ENCODE measurements at places on chromosomes 1 and 21.

DNA sequence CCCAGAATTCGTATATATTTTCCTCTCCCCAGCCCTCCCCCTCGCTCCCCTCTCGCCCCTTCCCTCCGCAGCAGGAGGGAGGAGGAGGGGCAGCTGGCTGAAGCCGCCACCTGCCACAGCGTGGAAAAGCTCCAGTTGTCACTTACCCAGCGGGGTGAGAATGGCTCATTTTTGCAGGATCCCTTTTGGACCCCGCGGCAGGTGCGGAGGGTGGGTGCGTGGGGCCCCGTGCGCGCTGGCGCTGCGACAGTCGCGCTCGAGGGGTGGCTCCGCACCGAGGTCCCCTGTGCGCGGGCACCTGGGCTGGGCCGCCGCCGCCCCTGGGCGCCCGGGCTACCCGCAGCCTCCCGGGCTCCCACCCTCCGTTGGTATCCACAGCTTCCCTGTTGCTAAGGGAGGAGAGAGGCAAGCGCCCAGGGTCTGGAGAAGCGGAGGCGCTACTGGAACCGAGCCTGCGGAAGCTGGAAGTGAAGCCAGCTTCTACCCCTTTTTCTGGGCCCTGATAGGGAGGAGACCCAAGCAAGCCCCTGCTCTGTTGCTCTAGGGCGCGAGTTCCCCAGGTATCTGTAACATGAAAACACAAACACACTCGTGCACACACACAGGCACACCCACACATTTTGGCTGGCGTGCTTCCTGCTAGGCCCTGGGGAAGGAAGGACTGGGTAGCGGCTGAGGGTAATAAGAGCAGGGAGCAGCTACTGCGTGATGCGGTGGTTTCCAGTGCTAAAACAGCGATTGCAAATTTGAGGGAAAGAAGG is at the start of gene ERICH3:
Gene ERICH3 (minus strand): TSS at position 442 of the 761 bp plus-strand sequence. CDS start 273 bp downstream, at position 169.
- DNase-seq: no peak

- no peak for DNase-seq
Observed at GRCh38 chr21:32021319-32021994, 148.6 kb downstream of the HUNK start.

DNA sequence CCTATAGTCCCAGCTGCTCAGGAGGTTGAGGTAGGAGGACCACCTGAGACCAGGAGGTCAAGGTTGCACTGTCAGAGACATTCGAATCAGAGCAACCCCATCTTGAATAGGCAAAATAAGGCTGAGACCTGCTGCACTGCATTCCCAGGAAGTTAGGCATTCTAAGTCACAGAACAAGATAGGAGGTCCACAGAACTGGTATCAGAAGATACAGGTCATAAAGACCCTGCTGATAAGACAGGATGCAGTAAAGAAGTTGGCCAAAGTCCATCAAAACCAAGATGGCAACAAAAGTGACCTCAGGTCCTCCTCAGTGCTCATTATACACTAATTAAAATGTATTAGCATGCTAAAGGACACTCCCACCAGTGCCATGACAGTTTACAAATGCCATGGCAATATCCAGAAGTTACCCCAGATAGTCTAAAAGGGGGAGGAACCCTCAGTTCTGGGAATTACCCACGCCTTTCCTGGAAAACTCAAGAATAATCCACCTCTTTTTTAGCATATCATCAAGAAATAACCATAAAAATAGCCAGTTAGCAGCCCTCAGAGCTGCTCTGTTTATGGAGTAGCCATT is 65.2 kb upstream of the KLHDC7A start:
- DNase-seq: no peak

DNA sequence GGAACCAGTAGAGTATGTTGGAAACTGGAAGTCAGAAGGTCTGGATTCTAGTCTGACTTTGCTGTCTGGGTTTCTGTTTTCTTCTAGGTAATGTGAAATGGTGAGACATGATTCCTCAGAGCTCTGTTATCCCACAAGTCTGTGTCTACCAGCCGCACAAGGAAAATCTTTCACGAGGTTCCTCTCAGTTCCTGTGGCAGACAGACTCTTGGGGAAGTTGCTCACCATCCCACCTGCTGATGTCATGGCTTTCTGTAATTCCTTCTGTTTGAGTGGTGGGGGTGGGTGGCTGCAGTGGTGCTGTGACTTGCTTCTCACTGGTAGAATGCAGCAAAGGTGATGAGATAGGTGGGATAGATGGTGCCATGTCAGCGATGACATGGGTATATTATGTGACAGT is 17.1 kb upstream of the SCMH1 start:
- no peak for DNase-seq

DNA sequence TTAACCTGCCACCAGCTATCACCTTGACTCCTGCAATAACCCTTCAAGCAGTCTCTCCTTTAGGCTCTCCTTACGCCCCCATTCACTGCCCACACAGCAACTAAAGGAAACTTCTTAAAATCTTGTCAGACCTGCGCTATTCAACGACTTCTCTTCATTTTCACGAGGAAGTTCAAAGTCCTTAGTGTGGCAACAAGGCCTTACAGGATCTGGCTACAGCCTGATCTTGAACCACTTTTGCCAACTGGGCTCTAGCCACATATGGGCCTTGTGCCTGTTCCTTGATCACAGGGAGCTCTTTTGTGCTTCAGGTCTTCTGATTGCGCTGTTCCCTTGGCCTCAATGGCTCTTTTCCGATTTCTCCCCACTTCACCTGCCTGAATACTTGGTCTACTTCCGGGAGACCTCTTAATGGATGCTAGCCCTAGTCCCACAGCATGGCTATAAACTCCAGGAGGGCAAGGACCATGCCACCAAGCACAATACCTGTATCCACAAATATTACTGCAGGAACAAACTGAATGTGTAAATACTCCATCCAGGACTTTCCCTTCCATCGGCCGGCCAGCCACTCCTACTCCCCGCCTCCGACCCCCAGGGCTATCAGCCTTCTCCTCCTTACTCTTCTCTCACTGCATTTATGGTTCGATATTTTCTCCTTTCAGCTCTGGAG is 2.3 kb upstream of the CTNNBIP1 start:
- DNase-seq: no peak

DNA sequence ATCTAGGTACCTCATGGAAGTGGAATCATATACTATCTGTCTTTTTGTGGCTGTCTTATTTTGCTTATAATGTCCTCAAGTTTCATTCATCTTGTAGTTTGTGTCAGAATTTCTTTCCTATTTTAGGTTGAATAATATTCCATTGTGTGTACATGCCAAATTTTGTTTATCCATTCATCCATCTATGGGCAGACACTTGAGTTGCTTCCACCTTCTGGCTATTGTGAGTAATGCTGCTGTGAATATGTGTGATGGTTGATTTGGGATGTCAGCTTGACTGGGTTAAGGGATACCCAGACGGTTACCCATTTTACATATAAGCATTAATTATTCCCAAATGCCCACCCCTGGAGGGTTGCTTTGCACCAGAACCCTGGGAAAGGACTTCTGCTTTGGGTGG is 477.5 kb downstream of the PTPRU start:
- no peak for DNase-seq

DNA sequence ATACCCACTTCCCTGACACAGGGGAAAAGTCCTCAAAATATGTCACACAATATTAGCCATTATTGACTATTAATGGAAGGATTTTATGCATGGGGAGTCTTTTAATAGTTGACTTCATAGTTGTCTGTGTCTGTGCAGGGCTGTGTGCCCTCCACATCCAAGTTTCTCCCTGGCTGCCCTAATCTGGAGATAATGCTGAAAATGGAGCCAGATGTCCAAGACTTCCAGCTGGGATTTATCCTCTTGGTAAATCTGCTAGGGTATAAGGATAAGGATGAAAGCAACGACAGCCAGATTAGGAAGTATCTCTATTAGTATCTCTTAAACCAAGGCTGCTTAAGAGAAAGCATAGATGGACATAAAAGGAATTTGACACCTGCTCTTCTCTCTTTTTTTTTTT is 42.1 kb downstream of the CDK18 start:
- DNase-seq: no peak

DNA sequence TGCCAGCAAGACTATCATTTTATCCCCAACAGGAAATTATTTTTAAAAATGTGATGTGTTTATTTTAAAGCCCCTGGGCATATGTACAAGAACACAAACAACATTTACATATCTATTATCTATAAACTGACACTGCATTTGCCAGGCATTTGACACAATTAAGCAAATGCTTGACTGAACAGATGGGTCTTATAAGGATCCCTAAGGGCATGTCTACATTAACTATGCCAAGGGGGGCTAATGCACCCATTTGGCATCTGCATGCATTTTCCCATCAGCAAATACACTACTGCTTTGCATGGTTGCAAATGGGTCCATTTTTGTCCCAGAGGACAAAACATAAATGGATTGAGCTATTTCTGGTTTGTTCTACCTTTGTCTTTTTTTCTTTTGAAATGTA is 884.8 kb upstream of the B3GALT2 start:
- DNase-seq: no peak

DNA sequence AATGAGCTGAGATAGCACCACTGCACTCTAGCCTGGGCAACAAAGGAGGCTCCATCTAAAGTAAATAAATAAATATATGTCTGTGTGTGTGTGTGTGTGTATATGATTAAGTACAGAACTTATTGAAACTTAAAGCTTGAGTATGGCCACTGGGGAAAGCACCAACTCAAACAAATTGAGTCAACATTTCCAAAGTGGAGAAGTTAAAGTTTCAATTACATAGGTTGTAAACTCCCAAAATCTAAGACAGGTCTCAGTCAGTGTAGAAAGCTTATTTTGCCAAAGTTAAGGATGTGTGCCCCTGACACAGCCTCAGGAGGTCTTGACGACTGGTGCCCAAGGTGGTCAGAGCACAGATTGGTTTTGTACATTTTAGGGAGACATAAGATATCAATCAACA is 458.9 kb upstream of the RGS18 start:
- no peak for DNase-seq
